ENCODE measurements at places on chromosomes 6 and 20.

- DNase-seq: no peak
These were observed 41.5 kb downstream of the MAN1A1 start for GRCh38 chr6:119308048-119308570.

GRCh38 chr6:161076181-161076677 lies 84.7 kb downstream of the MAP3K4 start:
- no peak for DNase-seq

GRCh38 chr6:107488875-107489635 lies 862 bp upstream of the SOBP start:
- DNase-seq: peak; percentile 88

- no peak for DNase-seq
These were observed 535.6 kb downstream of the QKI start for GRCh38 chr6:163950159-163950558.

DNA sequence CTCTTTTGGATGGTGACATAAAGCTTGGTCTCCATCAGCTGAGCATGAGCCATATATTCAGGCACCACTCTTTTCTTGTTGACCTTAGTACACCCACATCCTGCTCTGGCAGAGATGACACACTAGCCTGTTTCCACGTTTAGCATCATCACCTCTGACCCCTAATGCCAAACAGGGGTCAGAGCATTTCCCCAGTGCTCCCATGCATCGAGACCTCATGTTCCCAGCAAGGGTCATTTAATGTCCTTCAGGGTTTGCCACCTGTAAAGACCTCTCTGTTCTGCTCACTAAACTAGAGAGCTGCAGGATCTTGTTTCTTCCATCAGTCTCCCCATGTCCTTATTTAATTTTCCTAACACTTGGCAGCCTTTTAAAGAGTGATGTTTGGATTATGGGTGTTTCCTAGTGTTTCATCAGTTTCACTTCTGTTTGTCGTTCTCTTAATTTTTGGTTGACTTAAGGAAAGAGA lies 97.5 kb downstream of the AIG1 start:
- no peak for DNase-seq

DNA sequence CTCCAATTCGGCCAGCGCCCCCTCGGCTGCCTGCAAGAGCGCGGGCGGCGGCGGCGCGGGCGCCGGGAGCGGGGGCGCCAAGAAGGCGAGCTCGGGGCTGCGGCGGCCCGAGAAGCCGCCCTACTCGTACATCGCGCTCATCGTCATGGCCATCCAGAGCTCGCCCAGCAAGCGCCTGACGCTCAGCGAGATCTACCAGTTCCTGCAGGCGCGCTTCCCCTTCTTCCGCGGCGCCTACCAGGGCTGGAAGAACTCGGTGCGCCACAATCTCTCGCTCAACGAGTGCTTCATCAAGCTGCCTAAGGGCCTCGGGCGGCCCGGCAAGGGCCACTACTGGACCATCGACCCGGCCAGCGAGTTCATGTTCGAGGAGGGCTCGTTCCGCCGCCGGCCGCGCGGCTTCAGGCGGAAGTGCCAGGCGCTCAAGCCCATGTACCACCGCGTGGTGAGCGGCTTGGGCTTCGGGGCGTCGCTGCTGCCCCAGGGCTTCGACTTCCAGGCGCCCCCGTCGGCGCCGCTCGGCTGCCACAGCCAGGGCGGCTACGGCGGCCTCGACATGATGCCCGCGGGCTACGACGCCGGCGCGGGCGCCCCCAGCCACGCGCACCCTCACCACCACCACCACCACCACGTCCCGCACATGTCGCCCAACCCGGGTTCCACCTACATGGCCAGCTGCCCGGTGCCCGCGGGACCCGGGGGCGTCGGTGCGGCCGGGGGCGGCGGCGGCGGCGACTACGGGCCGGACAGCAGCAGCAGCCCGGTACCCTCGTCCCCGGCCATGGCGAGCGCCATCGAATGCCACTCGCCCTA lies 963 bp downstream of the FOXF2 start:
- no peak for DNase-seq

DNA sequence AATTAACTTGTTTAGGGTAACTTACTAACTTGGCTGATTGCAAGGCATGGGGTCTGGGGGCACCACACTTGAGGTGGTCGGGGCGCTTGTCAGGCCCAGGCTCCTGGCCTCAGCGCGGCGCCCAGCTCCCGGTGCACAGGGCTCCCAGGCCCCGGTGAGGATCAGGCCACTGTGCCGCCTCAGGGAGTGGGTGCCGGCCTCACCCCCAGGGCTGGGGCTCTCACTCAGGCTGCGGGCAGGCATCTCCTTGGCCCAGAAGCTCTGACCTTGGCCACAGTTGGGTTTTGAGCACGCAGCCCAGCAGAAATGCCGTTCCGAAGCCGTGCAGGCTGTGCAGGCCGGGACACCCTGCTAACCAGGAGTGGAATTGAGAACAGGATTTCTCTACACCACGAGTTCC lies 37.8 kb upstream of the BHLHE23 start:
- DNase-seq: peak; percentile 71

- no peak for DNase-seq
These were observed 100.0 kb downstream of the SLC35B3 start for GRCh38 chr6:8335381-8335780.

- no peak for DNase-seq
These were observed 45.0 kb downstream of the KIAA1755 start for GRCh38 chr20:38215194-38216182.

DNA sequence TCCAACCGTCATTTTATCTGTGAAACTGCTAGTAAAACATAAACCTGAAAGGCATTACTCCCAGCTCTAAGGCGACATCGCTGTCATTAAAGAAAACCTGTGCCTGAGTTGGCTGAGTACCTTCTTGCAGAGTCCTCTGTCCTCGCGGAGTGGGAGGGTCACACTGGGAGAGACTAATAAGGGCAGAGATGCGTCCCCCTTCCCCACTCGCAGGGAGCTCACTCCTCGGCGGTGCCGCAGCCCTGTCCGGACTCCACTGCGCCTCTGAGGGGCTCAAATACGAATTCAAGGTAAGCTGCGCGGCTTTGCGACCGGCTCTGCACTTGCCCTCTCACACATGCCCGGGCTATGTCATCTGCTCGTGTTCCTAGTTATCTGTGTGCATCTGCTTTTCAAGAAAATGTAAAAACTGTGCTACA lies at the start of gene COL19A1:
Gene COL19A1, plus strand, starts transcription at position 206 of the 419 bp plus-strand sequence. CDS start 13,012 bp downstream, outside the sequence.
- peak; percentile 31 for DNase-seq

GRCh38 chr6:36934901-36935300 lies 19.6 kb upstream of the PI16 start:
- no peak for DNase-seq

GRCh38 chr20:16350465-16350864 lies 222.8 kb downstream of the KIF16B start:
- DNase-seq: peak; percentile 71

Data from posterior cingulate gyrus (tissue), 11 donors.